ENCODE measurements at places on chromosomes 7 and 10. TPM values are rescaled to one million over a fixed set of nuclear protein-coding genes. Genes with fewer than 3 reads are reported as not detected.

The RALA gene
- 122 TPM for total RNA-seq

The CFAP58 gene
- total RNA-seq: 0.46 TPM

The ITPRID1 gene
- total RNA-seq: not detected

The FAS gene
- total RNA-seq: 30.2 TPM

The TDRD1 gene
- total RNA-seq: not detected

The OR13A1 gene
- not detected for total RNA-seq

The ZCCHC24 gene
- total RNA-seq: 5.7 TPM

The MACC1 gene
- total RNA-seq: under 0.01 TPM

The CUZD1 gene
- 0.99 TPM for total RNA-seq

The AGBL3 gene
- 1.4 TPM for total RNA-seq

The SLC29A3 gene
- total RNA-seq: 0.95 TPM

The TMEM184A gene
- total RNA-seq: not detected

The ECHDC3 gene
- 4.2 TPM for total RNA-seq

The DNAJB6 gene
- total RNA-seq: 104 TPM

The ANKRD30A gene
- not detected for total RNA-seq

The PNLIPRP2 gene
- not detected for total RNA-seq

The CSTF2T gene
- 30.2 TPM for total RNA-seq

The PTN gene
- 0.13 TPM for total RNA-seq

The ZNF239 gene
- 1.1 TPM for total RNA-seq

The FAM241B gene
- not detected for total RNA-seq

The COL28A1 gene
- total RNA-seq: not detected

The FRMD4A gene
- total RNA-seq: 80.0 TPM

The SORBS1 gene
- total RNA-seq: 3.9 TPM

The SEMA3E gene
- total RNA-seq: not detected

The ST8SIA6 gene
- total RNA-seq: 0.79 TPM

The NPY4R2 gene
- not detected for total RNA-seq

The VPS37D gene
- 4.3 TPM for total RNA-seq

The GDF2 gene
- total RNA-seq: not detected

The HOXA2 gene
- 0.59 TPM for total RNA-seq

The STEAP2 gene
- 2.3 TPM for total RNA-seq

The CARD11 gene
- 18.4 TPM for total RNA-seq

The ANKRD26 gene
- 6.5 TPM for total RNA-seq

The ANKRD22 gene
- not detected for total RNA-seq

The ADRA2A gene
- total RNA-seq: 0.49 TPM

The LARP4B gene
- 39.5 TPM for total RNA-seq

The DENND2A gene
- total RNA-seq: 0.04 TPM

The PLAU gene
- total RNA-seq: 29.0 TPM

The SPDYE11 gene
- total RNA-seq: not detected

The TLL2 gene
- total RNA-seq: 0.13 TPM

The HMX2 gene
- not detected for total RNA-seq

The PNLIP gene
- total RNA-seq: not detected

The SYNPO2L gene
- total RNA-seq: not detected

The PLXDC2 gene
- 2.9 TPM for total RNA-seq

The GPR146 gene
- total RNA-seq: 29.8 TPM

The SFRP5 gene
- total RNA-seq: not detected

The SPDYE16 gene
- total RNA-seq: not detected
